ENCODE measurements at places on chromosomes 1 and 21.
A peak's percentile ranks its signal among the peaks of the same experiment; 100 is the strongest.

- DNase-seq: peak; percentile 57
These were observed 6.3 kb downstream of the NGF start for GRCh38 chr1:115331558-115332331.

DNA sequence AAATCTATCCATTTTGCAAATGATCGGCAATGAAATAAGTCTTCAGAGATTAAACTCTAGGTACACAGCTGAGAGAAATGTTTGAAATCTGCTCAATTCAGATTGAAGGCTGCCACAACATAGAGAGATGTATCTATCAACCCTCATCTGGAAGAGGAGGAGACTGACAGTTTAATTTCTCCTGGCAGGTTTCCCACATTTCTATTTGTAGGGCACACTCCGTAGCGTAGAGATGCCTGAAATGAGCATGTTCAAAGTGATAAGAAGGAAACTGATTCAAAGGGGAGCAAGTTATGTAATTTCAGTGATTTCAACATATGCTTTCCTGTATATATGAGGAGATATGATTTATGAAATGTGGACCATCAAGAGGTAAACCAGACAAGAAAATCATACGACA is 44.1 kb downstream of the NIBAN1 start:
- DNase-seq: no peak

GRCh38 chr21:36087362-36088138 is 17.7 kb downstream of the CBR1 start:
- no peak for DNase-seq

DNA sequence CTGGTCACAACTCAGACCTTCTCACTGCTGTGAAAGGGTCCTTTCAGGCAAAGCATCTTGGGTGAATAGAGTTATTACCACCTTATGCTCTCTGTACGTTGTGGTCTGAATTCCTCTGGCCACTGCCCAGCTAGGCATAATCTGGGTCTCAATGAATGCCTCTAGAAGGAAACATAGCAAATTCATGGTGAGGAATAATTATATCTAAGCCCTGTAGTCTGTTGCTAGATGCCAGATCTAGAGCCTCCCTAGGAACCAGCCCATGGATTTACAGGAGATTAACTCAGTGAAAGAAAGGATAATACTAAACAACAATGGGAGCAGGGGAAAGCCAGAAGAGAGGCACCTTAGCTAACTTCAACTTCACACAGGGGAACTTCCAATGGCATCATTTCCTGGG is 2.4 kb upstream of the COL11A1 start:
- DNase-seq: no peak

DNA sequence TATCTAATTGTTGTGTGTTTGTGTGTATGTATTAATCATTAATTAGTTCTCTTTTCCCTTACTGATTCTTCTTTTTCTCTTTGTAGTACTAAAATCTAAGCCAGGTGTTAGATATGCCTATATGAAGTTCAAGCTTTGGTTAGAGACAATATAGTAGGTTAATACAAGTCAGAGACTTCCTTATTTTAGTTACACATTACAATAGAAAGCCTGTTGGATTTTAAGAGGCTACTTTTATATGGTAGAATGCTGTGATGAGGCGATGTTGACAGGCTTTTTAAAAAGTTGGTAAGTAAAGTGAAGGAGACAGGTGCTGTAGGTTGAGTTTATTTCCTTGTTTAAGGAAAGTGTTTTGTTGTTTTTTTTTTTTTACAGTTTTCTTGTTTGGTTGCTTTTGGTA is 45.9 kb downstream of the ADGRL2 start:
- no peak for DNase-seq

DNA sequence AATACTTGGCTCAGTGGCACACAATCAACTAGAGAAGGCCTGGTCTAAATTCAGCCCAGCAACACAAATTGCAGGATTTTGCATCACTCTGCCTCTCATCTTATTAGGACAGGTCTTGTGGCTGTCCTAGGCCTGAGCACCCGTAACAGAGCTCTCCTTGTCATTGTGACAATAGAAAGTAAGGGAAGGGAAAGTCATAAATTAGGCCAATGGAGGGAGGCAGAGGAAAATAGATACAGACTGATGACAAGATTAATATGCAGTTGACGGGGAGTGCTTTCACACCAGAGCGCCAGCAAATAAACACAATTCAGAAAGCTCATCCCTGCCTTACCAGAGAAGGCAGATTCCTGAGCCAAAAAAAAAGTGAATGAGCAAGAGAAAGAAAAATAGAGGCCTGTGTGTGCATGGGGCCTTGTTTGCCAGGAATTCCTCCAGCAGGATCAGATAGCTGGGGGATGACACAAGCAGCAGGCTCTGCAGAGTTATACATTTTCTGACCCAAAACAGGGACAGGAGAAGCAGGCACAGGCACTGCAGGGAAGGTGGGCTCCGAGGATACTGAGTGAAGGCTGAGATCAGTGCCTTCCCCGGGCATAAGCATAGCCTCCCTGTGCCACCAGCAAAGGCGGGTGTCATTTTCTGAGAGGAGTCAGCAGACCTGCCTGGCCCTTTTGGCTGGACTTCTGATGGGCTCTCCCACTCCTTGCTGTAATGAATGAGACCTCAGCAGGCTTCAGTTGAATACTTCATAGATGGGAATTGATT is 110.0 kb upstream of the SPAG17 start:
- DNase-seq: peak; percentile 19

DNA sequence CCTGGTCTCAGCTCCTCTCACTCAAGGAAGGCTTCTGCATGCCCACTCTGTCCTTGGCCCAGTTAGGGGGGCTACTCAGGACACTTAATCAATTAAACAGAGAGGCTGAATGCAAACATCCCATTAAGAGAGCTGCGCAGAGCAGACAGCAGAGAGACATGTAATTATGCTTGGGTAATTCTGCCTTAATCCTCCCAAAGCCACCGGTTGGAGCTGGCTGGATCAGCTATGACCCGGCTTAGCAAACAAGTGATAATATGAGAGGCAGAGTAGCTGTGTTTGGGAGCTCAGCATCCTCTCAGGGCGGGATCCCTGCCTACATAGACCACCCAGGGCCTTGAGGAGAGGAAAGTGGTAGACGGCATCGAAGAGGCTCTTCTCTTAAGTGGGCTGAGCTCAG is 183.2 kb downstream of the GRIK3 start:
- no peak for DNase-seq

GRCh38 chr1:32345289-32345827 is 9.3 kb upstream of the MARCKSL1 start:
- DNase-seq: peak; percentile 28

DNA sequence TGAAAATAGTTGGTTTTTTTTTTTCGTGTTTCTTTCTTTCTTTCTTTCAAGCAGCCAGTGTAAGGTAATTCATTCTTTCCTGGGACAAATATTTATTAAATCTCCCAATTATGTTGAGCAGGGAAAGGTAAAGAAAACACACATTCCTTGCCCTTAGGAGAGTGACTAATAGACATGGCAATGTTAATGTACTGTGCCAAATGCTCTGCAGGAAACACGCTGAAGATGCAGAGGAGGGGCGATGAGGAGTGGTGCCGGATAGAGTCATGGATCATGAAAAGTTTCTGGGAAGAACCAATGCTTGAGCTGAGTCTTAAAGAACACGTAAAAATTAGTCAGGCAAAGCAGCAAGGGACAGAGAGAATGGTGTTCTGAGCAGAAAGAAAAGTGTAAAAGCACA is 199.2 kb downstream of the DNM3 start:
- DNase-seq: peak; percentile 31

DNA sequence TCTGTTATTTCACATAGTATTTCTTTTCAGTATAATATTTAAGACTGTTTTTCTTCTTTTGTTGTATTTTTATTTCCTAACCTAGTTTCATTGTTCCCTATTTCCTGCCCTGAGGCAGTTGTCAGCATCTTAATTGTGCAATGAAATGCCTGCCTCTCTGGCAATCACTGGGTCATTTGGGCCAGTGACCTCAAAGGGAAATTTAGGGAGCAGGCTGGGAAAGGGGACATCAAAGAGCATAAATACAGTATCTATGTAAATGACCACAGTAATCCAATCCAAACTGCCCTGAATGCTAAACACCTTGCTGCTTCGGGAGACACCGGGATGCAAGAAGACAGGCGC is 147.8 kb downstream of the TLR5 start:
- no peak for DNase-seq

GRCh38 chr1:246513041-246513440 is 6.0 kb upstream of the SMYD3 start:
- no peak for DNase-seq

DNA sequence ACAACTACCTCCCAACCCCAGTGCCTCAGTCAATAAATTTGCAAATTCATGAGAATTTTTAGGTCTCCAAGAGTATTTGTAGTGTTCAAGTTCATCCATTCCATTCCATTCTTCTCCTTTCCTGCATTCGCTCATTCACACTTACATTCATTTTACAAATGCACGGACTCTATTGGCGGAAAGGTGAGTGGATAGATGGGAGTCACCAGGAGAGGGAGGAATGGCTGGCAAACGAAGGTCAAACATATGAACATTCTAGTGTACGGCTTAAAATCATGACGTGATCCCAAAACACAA is 2.5 kb downstream of the LORICRIN start:
- no peak for DNase-seq

GRCh38 chr1:33337441-33337840 is 16.5 kb upstream of the A3GALT2 start:
- no peak for DNase-seq

DNA sequence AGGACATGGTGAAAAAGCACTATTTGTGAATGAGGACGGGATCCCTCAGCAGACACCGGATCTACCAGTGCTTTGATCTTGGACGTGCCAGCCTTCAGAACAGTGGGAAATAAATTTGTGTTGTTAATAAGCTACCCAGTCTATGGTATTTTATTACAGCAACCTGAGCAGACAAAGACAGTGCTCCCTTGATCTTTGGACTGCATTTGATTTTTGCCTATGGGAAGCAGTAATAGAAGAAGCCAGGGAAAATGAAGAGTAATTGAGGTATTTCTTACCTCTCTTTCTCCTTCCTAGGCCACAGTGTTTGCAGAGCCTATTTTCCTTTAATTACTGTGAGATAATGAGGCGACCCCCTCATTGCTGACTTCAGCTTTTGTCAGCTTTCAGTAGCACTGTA is 87.9 kb downstream of the PDE4B start:
- DNase-seq: no peak

DNA sequence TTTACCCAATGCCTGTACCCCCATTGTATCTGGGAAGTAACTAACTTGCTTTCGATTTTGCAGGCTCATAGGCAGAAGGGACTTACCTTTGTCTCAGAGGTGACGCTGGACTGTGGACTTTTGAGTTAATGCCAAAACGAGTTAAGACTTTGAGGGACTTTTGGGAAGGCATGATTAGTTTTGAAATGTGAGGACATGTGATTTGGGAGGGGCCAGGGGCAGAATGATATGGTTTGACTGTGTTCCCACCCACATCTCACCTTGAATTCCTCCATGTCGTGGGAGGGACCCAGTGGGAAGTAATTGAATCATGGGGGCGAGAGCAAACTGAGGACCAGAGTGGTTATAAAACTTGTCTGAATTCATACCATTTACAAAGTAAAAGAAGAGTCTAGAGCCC is 77.1 kb upstream of the HOOK1 start:
- DNase-seq: no peak

GRCh38 chr1:94686882-94687281 is 133.3 kb upstream of the SLC44A3 start:
- DNase-seq: no peak

- DNase-seq: peak; percentile 79
These were observed 12.6 kb downstream of the FALEC start for GRCh38 chr1:150528196-150528595.

All from fibroblast of mammary gland (primary cell).